ENCODE measurements at places on chromosomes 5 and 9.

- DNase-seq: no peak
Measured at GRCh38 chr9:99594056-99594780, 227.5 kb upstream of the NR4A3 start.

- no peak for DNase-seq
Measured at GRCh38 chr5:83471405-83472212, at the start of gene VCAN. VCAN (plus strand) TSS chr5:83471744; CDS start chr5:83483519, 11,775 bp downstream.

- no peak for DNase-seq
Measured at GRCh38 chr5:39475159-39475571, 50.4 kb upstream of the DAB2 start.

GRCh38 chr5:57221049-57221568, 47.2 kb downstream of the GPBP1 start:
- no peak for DNase-seq

- no peak for DNase-seq
Measured at GRCh38 chr5:145777445-145778063, 57.6 kb downstream of the PRELID2 start.

DNA sequence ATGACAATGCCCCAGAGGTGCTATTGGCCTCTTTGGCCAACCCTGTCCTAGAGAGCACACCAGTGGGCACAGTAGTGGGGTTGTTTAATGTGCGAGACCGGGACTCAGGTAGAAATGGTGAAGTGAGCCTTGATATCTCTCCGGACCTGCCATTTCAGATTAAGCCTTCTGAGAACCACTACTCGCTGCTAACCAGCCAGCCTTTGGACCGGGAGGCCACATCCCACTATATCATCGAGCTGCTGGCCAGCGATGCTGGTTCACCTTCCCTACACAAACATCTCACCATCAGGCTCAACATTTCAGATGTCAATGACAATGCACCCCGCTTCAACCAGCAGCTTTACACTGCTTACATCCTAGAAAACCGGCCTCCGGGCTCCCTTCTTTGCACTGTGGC, 1.4 kb downstream of the PCDHGC5 start:
- DNase-seq: no peak

DNA sequence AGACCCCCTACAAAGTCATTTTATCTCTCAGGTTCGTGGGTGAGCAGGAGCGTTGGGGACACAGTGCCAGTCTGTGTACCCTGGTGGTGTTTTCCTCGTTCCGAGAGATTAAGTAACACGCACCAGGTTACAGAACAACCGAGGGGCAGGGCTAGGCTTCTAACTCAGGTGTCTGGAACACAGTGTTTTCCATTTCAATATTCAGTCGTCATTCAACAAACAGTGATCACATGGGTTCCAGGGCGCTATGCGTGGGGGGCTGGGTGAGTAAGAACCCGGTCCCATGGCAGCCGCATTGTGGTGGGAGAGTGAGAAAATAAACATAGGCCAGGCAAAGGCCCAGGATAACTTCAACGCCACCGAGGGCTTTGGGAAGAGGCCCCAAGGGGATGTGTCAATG, 55.9 kb upstream of the RNU6ATAC start:
- DNase-seq: no peak

- no peak for DNase-seq
Measured at GRCh38 chr5:167643631-167644280, 647.7 kb upstream of the WWC1 start.

DNA sequence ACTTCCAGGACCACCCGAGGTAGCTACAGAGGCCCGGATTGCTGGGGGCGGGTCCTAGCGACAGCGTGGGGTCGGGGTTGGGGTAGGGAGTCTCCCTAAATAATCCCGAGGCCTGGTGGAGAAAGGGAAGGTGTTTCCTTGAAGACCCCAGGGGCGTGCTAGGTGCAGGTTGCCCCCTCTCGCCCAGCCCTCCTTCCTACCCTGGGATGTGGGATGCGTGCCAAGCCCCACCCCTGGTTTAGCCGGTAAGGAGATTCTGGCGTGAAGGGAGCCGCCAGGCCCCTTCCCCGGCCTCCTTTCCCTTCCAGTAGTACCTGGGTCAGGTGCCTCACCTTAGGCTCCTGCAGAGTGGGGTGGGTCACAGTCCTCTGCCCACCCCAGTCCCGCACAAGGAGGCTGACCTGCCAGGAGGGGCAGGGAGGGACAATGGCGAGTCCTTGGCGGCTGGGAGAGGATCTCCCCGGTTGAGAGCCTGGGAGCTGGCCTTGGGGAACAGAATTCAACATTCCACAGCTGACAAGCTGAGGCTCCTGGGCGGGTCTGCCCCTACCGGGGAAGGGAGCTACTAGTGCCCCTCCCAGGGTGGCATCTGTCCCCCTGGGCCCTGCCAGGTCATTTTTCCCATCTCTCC, 674 bp downstream of the TSPAN17 start:
- no peak for DNase-seq

GRCh38 chr5:130045334-130045733, 141.1 kb downstream of the CHSY3 start:
- no peak for DNase-seq

DNA sequence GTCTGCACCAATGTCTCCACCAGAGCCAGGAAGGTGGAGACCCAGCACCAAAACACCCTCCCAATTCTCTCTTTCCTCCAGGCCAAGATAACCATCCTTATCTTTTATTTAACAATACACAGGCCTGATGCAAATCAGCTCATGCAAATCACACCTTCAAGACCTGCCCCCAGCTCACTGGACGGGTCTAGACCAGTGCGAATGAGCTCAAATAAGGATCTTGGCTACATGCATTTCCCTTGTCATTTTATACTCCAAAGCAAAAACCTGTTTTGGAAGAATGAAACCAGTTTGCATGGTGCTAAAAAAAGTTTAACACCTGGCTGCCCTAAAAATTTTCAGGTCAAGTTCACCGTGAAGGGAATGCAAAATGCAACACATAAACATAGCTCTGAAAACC, 31.9 kb upstream of the DAPK1 start:
- no peak for DNase-seq

DNA sequence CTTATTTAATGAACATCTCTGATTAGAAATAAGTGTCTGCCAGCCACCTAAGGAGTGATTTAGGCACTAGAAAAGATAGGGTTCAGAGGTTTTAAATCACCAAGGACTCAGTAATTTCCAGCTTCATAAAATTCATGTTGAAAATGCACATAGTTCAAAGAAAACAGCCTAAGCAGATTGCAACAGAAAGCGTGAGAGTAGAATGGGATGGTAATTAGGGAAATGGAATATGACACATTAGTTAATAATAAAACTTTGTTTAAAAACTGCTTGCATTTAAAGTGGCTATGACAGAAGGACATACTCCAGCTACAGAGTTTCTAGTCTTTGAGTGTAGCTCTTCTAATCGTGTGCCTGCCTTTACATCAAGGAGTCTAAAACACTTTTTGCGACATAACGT, 490.8 kb downstream of the TLE4 start:
- no peak for DNase-seq

- DNase-seq: no peak
Measured at GRCh38 chr9:71725590-71726338, 42.5 kb downstream of the CEMIP2 start.

- no peak for DNase-seq
Measured at GRCh38 chr5:129441096-129441495, 19.0 kb upstream of the ADAMTS19 start.

DNA sequence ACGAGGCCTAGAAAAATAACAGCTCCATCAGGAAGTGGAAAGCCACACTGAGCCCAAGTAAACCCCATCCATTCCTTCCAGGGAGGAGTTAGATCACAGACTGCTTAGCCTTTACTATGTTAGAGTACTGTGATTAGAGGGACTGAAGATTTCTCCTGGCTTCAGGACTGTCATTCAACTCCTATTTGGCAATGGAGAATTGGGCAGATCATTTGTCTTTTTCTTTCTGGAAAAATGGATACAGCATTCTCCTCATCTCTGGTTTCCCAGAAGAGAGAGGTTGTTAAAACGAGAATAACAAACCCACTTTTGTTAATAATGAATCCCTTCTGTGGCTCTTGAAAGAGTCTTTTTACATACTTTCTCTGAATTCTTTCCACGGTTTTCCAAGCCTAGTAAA, 150.4 kb downstream of the GABRB2 start:
- DNase-seq: no peak

GRCh38 chr5:173734716-173735115, 118.3 kb upstream of the BOD1 start:
- no peak for DNase-seq

DNA sequence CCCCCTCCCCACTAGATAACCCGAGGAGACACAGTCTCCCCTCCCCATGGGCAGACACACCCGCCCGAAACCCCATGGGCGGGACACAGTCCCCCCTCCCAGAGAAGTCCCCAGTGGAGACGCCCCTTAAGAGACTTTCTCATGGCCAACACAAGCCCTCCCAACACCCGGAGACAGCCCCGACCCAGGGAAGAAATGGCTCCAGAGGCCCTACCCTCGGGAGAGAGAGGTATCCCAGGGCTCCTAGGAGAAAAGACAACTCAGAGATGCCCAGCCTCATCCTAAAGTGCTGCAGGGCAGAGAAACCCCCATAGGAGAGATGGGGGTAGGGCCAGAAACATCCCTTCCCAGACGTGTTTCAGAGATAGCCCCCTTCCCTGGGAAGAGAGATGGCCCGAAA, 27.4 kb downstream of the PCDH1 start:
- no peak for DNase-seq

DNA sequence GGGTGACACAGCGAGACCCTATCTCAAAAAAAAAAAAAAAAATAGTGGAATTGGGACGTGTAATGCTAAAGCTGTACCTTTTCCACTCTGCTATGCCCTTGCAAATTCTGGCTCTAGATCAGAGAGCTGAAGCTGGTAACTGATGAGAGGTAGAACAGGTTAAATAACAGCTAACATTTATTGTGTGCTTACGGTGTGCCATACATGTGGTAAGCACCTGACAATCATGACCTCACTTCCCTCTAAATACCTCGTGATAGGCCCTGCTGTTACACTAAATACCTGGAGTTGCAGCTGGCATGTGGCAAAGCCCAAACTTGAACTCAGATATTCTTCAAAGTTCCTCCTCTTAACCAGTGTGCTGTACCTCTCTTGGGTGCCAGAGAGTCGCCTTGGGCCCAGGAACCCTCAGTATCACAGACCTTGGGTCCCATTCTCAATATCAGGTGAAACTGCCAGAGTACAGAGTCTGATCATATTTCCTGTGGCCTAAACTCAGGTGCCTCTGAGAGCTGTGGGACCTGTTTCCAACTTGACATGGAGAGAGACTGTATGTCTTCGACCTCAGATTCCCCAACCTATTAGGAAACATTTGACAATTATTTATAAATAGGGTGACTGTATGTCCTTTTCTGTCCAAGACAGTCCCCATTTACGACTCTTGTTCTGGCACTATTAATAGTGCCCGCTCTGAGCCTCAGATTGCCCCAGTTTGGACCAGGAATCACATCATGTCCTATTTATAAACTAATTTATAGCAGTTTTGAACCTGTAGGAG, 4.8 kb downstream of the ARL10 start:
- DNase-seq: no peak

GRCh38 chr9:128143525-128144238, 5.6 kb upstream of the LCN2 start:
- no peak for DNase-seq

DNA sequence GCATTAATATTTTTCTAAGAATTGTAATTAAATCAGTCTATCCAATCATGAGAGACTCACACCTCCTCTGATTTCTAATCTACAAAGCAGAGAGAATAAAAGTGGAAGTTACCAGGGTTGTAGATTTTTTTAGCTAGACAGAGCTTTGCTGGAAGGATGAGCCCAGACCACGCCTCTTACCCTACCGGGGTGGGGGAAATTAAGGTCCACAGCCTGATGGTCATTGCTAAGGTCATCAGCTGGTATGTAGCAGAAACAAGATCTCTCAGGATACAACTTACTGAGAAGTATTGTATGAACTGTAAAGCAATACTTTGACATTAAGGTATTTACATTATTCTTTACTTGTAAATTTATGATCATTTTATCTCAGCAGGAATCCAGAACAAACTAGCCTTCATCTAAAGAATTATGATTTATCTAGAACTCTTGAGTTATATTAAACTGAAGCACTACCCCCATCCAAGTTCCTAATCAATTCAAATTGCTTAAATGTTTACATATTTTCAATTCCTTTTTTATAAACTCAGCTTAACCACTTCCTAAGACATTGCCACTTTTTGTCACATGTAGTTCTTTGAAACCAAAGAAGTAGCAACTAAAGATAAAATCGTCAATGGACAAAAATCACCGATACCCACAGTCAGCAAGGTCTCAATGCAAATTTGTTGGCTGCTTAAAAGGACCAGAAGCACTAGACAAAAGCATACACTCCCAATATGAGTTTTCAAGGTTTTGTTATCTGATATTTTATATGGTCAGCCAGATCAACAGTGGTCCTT, 225.8 kb upstream of the DAPK1 start:
- no peak for DNase-seq
